ENCODE measurements at places on chromosomes 2 and 18.

DNA sequence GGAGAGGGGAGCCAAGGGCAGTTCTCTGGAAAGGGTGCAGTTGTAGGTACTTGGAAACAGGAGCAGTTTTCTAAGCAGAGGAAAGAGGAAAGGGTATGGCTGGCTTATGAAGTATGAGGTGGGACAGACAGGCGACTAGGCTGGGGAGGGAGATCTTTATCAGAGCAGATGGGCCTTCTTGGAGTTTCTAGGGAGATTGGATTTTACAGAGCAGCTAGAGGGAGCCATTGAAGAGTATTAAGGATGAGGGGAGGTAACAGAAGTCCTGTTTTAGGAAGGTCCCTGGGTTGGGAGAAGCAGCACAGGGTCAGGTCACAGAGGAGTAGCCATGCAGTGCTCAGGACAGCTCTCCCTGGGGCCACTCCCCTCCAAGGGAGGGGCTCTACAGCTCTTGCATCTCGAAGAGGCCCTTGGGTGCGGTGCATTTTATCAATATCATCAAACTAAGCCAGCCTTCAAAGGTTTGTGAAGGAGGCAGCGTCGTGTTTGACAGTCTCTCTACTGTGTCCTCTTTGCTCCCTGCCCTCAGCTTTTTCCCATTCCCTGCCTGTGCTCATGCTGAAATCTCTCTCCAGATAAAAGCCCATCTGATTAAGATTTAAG is 154.3 kb downstream of the SETBP1 start:
- DNase-seq: no peak

DNA sequence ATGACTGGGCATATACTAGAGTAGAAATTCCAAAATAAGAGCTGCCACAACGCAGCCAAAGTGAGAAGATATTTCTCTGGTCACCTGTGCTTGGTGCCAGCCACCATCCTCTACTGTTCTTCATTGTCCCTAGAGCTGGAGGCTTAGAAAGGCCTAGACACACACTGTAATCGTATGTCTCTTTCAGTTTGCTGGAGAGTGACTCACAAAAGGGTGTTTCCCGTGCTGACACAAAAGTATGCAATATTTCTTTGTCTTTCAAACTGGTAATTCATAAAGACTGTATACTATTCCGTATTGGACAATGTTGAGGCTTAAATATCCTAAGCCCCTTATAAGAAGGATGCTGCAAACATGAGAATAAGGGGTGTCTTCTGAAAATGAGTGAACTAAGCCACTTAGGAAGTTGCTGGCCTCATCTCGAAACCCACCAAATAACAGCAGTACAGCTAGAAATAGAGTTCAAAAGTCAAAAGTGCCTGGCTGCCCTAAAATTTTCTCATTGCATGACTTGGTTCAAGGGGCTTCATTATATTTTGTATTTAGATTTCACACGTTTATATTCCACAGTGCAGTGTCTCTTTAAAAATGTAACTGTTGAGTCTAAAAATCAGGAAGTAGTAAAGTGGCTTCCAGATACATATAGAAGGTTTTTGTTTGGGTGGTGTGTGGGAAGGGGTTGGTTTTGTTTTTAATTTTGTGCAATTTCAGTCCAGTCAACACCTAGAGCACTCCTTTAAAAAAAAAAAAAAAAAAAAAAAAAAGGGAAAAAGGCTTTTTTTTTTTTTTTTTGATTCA is 601.1 kb downstream of the ARHGAP15 start:
- no peak for DNase-seq

- DNase-seq: no peak
These were observed 68.6 kb downstream of the GATA6 start for GRCh38 chr18:22238036-22238435.

- DNase-seq: no peak
These were observed 279.4 kb downstream of the EIPR1 start for GRCh38 chr2:3098231-3098630.

- peak; percentile 10 for DNase-seq
These were observed 229.2 kb downstream of the GALR1 start for GRCh38 chr18:77478646-77479442.

- no peak for DNase-seq
These were observed 130.3 kb upstream of the RAB12 start for GRCh38 chr18:8478968-8479370.

DNA sequence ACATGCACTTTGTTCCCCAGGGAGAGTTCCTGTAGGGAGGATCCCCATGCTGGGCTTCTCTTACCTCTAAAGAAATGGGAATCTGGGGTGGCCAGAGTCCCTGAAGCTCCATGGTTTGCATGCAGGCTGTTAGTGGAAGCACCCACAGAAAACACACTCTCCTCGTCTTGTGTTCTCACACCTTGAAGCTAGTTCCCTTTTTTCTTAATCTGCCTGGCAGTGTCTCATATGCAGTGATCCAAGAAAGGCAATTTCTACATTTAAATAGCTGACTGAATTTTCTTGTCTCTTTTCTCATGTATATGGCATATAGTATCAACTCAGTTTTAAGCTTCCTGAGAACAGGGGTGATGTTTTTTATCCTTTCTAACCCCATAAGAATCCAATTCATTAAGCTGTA is 65.0 kb downstream of the LINC00305 start:
- no peak for DNase-seq

- peak; percentile 32 for DNase-seq
These were observed 233.2 kb upstream of the TCF4 start for GRCh38 chr18:55821219-55821618.

DNA sequence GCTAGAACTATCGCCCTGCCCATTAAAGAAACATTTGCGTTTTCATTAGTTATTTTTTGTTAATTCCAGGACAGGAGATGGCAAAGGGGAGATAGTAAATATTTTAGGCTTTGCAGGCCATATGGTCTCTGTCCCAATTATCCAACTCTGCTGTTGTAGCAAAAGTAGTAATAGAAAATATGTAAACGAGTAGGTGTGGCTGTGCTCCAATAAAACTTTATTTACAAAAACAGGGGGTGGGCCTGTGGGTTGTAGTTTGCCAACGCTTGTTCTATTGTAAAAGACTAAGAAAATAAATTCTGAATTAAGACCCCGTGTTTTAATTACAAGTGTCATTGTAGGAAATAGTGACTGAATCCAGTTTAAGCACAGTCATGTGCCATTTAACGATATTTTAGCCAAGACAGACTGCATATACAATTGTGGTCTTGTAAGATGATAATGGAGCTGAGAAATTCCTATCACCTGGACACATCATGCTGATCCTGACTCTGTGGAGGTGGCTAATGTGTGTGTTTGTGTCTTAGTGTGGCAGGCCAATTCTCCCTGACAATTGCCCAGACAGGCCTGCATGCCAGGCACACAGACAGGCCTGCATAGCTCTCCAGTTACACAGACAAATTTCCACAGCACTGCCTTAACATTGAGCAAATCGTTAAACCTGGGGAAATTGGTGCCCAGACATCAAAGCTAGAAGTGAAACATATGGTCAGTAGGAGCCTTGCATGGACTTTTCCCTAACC is 76.4 kb downstream of the SKA1 start:
- DNase-seq: no peak

DNA sequence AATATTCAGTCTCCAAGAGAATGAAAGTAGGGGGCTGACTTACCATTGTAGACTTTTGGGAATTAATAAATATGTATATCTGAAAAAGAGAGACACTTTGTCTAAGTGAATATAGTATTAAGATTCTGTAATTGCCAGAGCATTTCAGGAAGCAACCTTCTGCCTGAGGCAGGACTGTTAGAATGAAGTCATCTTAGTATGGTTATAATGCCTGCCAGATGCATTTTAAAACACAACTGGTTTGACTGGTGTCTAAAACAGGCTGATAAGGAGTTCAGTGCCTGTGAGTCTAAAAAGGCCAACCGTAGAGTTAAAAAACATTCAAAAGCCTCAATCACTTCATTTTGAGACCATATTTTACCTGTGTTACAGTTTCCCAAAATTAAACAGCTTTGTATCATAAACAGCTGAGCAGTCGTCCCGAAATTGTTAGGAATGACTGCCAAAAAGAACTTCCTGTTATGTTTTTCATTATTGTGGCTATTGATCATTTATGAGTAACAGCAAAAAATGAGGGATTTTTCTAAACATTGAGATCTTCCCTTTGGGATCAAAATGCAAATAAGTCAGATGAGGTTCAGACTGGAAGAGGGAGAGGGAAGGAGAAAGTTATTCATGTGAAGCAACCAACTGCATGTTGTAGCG is 443.9 kb downstream of the PID1 start:
- no peak for DNase-seq

GRCh38 chr18:77822632-77823031 is 573.0 kb downstream of the GALR1 start:
- no peak for DNase-seq

DNA sequence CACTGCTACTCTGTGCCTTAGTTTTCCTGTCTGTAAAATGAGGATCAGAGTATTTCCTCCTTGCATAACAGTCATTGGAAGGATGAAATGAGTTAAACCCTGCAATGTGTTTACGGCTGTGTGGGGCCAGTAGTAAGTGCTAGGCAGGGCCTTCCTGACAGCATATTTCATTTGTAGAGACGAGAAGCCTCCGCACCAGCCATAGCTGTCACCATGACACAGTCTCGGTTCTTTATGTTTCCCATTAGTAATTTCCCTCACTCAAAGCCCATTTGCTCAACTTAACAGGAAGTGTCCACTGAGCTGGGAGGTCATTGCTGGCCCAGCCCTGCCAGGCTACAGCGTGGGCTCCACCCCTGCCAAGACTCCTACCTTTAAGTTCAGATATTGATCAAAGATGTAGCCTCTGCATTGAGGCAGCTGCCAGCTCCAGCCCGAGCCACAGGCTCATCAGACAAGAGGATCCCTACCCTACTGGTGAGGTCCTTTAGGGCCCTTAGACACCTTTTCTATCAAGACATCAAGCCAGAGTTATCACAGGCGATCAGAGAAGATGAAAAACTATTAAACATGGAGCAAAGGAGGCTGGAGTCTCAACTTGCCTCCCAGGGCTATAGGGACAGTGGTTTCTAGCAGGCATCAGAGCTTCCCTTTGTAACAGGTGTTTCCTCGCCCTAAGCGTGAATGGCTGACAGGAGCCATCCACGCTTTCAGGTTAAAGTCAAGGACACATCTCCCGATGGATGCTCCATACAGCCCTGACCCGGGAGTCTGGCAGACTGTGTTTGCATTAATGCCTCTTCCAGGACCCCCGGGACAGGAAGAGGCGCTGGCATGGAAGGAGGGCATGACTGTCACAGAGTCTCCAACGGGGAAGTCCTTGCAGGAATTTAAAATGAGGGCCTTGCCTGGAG is 251.7 kb downstream of the NDUFA10 start:
- DNase-seq: no peak

- no peak for DNase-seq
These were observed 129.7 kb downstream of the PTPRM start for GRCh38 chr18:7696780-7697179.

- no peak for DNase-seq
These were observed 134.0 kb upstream of the CCDC68 start for GRCh38 chr18:55093295-55093694.

GRCh38 chr2:165529130-165529529 is 59.6 kb downstream of the CSRNP3 start:
- no peak for DNase-seq

GRCh38 chr18:48929941-48930713 is 20.6 kb downstream of the SMAD7 start:
- peak; percentile 82 for DNase-seq

- no peak for DNase-seq
These were observed 147.4 kb downstream of the SOX11 start for GRCh38 chr2:5839550-5839949.

DNA sequence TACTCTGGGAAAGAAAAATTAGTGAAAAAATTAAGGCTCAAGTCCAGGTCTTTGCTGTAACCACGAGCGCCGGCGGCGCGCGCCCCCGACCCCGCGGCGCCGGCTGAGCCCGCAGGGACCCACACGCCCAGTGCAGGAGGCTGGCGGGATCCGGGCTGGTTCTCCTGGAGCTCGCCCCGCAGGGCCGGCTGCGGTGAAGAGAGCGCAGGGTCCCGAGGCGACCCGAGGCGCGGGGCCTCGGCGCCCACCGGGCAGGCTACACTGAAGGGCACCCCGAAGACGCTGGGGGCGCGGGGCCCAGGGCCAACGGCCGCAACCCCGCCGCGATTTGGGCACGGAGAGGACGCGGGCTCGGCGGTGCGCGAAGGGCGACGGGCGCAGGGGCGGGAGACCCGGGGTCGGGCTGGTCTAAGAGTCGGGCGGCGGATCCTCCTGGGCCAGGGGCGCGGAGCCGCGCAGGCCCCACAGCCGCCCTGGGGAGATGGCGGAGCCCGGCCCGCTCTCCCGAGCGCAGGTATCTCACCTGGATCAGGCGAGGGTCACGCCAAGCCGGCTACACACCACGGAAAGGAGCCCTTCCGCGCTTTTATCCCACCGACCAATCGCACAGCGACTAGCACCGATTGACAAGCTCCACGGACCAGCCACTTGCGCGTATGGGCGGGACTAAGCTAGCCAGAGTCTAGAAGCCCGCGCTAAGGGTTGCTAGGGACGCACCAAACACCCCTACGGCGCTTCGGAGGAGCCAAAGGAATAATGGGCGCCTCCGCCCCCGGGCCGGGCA is at the start of gene PASK:
PASK (minus strand) TSS at position 582 of the 784 bp plus-strand sequence. CDS start 6,440 bp downstream, outside the sequence.
- DNase-seq: peak; percentile 97

GRCh38 chr2:147610496-147611040 is 234.3 kb upstream of the ACVR2A start:
- no peak for DNase-seq

- no peak for DNase-seq
These were observed 35.6 kb downstream of the BMP10 start for GRCh38 chr2:68835621-68836020.

GRCh38 chr2:60527762-60528161 is 25.7 kb downstream of the BCL11A start:
- no peak for DNase-seq

DNA sequence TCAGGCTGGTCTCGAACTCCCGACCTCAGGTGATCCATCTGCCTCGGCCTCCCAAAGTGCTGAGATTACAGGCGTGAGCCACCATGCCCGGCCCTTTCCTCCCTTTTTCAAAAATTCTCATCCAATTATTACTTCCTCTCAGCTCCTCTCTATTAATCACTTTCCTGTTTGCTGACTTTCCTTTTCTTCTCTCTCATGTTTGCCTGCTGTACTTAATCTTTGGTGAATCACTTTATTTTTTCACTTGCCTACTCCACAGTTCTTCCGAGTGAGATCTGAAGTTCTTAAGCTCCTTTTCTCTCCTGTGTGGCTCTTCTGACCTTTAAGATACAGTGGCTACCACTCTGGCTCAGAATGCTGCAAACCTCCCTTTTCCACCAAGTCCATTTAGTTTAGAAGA is 126.3 kb upstream of the SERTAD2 start:
- no peak for DNase-seq
